ENCODE measurements at places on chromosomes 2 and 18.
A peak's percentile ranks its signal among the peaks of the same experiment; 100 is the strongest.

DNA sequence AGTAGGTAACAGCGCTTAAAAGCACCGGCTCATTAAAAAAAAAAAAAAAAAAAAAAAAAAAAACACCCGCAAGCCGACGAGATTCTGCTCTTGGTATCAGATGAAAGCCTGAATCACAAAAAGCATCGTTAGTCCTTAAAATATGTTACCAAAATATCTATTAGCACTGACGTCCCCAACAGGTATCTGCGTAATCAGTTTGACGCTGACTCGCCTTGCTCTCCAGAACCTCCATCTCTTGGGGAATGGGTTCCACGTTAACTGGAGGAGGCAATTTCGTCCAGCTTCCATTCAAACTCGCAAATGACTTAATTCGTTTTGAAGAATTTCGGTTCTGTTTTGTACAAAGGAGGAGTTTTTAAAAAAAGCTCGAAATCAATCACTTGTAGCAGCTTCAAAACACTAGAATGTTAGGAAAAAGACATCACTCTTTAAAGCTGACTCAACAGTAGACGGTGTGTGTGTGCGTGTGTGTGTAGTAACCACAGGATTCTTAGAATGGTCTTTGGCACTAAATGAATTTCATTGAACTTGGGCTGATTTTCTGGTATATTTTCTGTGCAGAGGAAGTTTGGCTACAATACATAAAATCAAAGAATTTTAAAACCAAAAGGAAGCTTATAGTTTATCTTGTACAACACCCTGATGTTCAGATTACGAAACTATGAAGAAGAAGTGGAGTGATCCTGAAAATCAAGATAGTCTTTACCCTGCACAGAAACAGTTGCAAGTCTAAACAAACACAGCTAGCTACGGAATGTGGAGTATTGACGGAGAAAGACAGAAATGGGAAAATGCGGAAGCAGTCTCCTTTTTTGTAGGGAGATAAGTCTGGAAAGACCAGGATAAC lies 1.1 kb upstream of the PGAP1 start:
- DNase-seq, result peak; percentile 94

DNA sequence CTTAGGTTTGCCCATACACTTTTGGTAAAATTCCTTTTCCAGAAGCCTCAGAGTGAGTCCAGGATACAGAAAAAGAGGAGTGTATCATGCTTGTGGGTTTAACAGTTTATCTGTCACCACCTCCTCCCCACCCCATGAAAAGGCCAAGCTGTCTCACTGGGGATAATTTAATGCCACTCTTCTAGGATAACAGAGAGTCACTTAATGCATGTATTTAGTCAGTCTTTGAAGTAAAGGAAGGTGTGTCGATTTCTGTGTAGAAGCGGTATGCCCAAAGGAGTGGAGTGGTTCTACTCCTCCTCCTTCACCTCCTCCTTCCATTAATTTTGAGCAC lies 116.4 kb downstream of the QPCT start:
- DNase-seq, result no peak

DNA sequence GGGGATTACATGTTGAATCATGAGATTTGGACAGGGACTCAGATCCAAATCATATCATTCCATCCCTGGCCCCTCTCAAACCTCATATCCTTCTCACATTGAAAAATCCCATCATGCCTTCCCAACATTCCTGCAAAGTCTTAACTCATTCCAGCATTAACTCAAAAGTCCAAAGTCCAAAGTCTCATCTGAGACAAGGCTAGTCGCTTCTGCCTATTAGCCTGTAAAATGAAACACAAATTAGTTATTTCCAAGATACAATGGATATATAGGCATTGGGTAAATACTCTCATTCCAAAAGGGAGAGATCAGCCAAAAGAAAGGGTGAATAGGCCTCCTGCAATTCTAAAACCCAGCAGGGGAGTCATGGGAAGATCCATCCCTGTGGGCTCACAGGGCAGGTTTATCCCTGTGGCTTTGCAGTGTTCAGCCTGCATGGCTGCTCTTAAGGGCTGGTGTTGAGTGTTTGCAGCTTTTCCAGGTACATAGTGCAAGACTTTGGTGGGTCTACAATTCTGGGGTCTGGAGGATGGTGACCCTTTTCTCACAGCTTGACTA lies 21.2 kb upstream of the SLC14A1 start:
- no peak for DNase-seq

- no peak for DNase-seq
Measured at GRCh38 chr2:202054679-202055078, 18.4 kb upstream of the KIAA2012 start.
